ENCODE measurements at places on chromosomes 3 and 15.

DNA sequence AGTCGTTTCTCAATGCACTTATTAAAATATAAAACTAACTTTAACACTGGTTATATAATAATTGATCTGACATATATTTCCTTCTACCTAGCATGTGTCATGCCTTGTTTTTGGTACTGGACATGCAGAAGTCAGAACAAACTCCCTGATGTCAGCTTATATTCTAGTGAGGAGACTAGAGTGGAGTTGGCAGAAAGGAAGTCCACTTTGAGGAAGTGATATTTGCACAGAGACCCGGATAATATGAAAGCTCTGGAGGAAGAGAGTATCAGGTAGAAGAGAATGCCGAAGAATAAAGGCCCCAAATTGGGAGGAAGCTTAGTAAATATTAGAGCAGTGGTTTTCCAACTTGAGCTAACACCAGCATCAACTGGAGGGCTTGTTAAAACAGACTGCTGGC is 24.6 kb upstream of the ZNF280D start:
- no peak for DNase-seq

DNA sequence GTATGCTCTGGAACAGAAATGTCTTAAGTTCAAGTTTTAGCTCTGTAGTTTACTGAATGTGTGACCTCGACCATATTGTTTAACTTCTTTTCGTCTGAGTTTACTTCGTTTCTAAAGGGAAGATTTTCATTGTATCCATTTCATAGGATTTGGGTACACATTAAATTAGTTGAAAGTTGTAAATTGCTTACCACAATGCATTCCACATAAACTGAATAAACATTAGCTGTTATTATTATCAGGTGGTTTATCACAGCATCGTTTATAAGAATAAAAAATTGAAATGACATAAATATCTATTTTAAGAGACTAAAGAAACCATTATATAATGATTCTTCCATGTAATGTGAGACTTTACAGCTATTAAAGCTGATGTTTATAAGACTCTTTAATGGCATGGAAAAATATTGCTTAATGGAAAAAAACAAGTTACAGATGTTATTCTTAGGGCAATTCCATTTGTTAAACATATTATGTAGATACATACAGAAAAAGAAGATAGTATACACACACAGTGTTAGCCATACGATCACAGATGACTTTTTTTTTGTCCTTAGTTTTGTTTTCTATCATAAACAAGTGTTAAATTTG is 342.3 kb upstream of the SGO1 start:
- no peak for DNase-seq

DNA sequence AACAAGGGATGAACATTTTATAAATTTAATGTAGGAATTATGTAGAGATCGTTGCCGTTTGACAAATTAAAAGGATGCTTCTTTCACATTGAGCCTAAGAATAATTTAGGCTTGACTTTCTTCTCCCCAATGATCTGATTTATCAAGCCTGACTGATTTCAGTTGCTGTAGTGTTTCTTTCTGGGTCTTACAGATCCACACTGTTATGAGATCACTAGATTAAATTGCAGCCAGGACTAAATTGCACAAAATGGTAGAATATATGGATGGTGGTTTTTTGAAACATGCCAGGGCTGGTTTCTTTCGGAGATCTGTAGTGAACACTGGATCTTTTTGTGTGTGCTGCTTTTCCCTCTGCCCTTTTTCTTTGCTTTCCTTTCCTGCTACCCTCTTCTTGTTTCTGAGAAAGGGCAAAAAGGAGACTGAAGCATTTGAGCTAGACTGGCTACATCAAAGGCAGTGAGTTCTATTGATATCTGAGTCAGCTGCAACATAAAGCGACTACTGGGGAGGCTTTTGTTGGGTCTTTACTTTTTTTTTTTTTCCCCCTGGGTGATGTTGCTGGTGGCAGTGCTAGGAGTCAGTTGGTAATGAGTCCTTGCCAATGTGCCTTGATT is 83.0 kb downstream of the AKAP13 start:
- no peak for DNase-seq

- no peak for DNase-seq
These were observed 10.7 kb upstream of the SMAD3 start for GRCh38 chr15:67054676-67055075.

- DNase-seq = no peak
These were observed 1.8 kb downstream of the STAG1 start for GRCh38 chr3:136750209-136750896.

DNA sequence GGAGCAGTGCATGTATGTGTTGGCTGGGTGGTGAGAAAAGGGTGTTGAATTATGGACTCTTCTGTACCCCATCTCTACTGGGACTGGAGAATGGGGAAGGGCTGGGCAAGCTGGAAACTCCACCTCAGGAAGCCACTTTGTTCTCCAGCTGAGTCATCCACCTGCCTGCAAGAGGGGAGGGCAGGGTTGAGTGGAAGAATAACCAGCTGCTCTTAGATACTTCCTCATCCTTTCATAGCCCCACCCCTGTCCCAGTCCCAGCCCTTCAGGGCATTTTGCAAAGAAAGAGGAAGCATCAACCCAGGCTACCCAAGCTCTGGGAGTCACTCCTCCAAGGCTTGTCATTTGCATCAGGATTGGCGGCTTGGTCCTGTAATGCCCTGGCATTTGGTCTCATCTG is 33.1 kb downstream of the RAB11A start:
- DNase-seq = no peak

GRCh38 chr3:88076712-88077111 is 17.7 kb downstream of the ZNF654 start:
- no peak for DNase-seq

GRCh38 chr3:71680603-71681002 is 44.6 kb downstream of the EIF4E3 start:
- DNase-seq = no peak

DNA sequence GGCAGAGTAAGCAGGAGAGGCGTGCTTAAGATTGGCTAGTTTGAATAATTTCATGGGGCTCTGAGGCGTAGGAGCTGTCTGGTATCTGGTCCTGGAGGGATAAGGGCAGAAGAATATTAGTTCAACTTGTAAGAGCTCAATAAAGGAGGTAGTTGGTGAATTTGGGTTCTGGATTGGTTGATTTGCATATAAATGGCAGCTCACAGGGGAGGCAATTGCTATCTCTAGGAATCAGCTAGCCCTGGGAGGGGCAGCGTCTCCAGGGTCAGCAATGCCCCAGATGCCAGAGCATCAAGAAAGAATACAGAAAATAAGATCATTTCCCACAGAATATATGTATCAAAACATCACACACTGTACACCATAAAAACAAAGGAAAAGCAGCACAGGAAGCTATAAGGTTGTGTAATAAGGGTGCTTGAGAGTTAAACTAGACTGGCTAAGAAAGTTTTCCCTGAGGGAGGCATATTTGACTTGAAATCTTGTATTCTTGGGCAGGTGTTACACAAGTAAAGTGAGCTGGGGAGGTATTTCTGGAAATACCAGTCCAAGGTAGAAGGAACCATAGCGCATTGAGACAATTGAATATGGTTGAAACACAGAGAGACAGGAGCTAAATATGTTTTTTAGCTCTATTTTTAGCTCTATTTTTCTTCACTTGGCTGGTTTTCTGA is 6.1 kb downstream of the MOBP start:
- no peak for DNase-seq

- DNase-seq = no peak
These were observed 462.9 kb upstream of the KCNMB2 start for GRCh38 chr3:178073366-178073765.

GRCh38 chr3:118817748-118818165 is 216.9 kb downstream of the IGSF11 start:
- DNase-seq = no peak

DNA sequence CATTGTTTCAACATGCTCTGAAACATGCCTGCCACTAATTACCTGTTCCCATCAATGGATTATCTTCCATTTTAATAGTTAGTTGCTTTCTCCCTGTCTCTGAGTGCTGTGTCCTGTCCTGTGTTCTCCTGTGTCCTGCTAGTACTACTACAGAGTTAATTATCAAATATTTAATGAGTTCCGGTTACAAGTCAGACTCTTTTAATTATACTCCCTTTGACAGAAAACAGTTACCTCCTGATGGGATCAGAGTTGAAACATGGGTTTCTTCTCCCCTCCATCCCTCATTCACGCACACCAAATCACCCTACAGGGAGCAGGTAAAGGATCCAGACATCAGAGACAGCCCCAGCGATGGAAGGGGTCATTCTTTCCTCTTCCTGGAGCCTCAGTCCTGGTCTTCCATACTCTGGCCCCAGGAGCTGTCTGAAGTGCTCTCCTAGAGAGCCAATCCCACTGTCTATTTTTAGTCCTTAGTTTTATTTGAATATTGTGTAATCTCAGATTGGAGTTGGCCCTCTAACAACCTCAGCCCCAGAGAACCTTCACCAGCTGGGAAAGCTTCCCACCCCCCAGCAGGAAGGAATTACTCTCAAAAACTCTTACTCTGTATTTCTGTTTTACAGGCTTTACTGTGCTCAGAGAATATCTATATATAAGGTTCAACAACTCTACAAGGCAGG is 137.0 kb upstream of the C2CD4B start:
- DNase-seq = no peak

- no peak for DNase-seq
These were observed 857.7 kb downstream of the OTOL1 start for GRCh38 chr3:162354356-162354755.

- DNase-seq = no peak
These were observed 106.9 kb upstream of the RNU6-1 start for GRCh38 chr15:67946701-67947100.

DNA sequence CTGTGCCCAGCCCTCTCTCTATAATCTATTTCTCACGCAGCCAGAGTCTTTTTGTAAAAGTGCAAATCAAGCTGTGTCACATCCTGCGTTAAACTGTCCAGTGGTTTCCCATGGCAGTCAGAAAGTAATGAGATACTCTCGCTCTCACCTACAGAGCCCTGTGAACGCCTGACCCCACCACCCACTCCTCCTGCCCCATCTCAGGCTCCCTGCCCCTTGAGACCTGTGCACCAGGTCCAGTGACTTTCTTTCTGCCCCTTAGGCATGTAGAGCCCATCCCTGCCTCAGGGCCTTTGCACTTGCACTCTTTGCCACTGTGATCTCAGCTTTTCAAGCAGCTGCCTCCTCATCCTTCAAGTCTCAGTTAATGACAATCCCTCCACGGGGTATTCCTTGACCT is 58.3 kb upstream of the RASGRP1 start:
- DNase-seq = no peak

GRCh38 chr15:72732086-72732485 is 46.1 kb downstream of the BBS4 start:
- no peak for DNase-seq

DNA sequence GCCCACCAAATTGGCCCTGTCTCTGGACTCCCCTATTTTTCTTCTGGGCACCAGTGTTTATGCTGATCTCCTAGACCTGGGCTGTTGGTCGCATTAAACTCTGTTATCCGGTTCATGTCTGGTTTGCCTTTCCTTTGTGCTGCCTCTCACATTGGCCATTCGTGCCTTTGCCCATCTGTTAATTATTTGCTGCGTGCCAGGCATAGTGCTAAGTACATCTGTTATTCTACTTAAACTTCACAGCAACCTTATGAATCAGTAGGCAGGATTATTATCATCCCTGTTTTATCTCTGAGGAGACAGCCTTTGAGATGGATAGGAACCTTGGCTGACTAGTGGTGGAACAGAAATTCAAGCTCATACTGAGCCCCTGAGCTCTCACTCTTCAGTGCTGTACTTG is 76.0 kb downstream of the THSD4 start:
- no peak for DNase-seq

- DNase-seq = no peak
These were observed 323.7 kb upstream of the AGTR1 start for GRCh38 chr3:148373961-148374360.

- DNase-seq = no peak
These were observed 86.0 kb upstream of the VGLL3 start for GRCh38 chr3:87076946-87077345.

- no peak for DNase-seq
These were observed 26.9 kb downstream of the GASK1A start for GRCh38 chr3:43005981-43006380.

DNA sequence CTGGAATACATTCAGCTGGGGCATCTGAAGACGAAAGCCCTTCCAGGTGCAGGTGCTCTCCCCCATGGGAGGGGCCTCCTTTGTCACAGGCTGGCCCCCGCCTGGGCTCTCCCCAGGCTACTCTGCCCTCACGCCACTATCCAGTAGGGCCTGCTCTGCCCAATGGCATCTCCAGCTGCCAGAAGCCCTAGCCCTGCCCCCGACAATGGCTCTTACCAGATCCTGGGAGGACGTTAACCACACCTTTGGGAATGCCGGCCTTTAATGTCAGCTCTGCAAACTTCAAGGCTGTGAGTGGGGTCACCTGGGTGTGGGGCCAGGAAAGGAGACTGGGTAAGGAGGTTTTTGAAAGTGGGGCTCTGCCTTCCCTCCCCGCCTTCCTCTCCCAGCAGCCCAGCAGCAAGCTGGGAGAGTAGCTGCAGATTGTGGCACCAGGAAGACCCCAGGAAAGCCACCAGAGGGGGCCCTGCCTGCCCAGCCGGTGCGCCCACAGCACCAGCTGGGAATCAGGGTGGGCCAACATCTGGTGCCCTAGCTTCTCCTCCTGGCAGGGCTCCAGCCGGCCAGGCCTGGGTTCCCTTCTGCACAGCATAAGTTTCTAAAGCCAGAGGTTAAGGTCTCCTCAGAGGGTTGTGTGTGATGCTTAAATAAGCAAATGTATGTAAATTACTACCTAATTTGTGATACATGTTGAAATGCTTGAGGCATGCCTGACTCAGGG is 40.4 kb upstream of the SLC41A3 start:
- DNase-seq = no peak

DNA sequence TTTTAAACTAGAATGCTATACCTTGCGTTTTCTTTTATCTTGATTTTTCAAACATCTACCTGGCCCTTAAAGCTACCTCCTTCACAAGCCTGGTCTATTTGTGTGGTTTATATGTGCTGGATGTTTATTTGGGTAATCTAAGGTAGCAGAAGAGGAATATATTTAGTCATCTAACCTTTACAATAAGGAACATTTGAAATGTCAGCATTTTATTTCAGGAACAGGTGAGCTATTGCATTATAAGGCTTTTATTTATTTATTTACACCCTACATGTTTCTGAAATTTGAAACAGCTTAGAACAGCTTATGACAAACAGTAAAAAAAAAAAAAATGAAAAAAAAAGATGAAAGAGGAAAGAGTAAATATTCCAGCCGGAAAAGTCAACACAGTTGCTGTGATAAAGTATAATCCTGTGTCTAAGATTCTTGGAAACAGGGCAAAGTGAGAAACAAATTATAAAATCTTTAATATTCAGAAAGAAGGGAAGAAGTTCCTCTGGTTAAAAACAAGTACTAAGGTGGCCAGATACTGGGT is 19.5 kb downstream of the HHLA2 start:
- no peak for DNase-seq

DNA sequence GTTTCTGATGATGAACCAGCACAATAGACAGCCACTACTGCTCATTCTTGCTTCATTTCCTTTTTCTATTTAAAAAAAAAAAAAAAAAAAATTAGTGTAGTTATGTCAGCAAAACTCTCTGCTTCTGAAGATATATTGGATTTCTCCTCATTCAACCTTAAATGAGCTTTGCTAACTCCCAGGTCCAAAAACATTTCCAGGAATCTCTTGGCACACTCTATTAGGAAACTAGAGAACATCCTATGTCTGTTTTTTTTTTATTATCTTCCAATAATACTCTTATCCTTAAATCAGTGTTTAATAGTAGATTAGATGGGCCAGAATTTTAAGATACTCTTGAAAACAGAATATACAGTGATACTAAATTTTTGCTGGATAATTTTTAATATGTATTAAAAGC is 398.0 kb downstream of the NAALADL2 start:
- no peak for DNase-seq

- DNase-seq = no peak
These were observed 10.1 kb upstream of the ITGA11 start for GRCh38 chr15:68442041-68442440.

- DNase-seq = no peak
These were observed 381.6 kb downstream of the FOXP1 start for GRCh38 chr3:71201939-71202338.

GRCh38 chr3:122101646-122102045 is 46.5 kb downstream of the CD86 start:
- no peak for DNase-seq

All from stimulated activated CD8-positive, alpha-beta memory T cell treated with anti-CD3 and anti-CD28 coated beads, Interleukin-2, amount 100 ng/mL, for 1 hour (primary cell).